ENCODE measurements at places on chromosomes 12 and 14.

DNA sequence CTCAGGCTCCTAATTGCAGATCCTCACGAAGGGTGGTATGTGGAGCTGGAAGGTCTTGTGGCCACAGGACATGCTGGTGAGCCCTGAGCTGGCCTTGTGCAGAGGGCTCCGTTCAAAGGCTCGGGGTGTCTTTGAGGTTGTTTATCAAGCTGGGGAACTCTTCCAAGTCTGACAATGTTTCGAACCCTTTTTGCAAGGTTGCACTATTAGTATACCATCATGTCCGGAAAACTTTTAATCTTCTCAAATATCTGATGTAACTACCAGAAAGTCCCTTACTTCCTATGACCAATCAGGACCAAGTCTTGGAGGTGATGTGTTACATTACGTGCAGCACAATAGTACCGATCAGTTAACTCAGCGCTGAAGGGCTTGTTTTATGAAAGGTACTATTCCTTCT lies 21.5 kb downstream of the UBR7 start:
- no peak for DNase-seq

- no peak for DNase-seq
These were observed 7.8 kb upstream of the TCHP start for GRCh38 chr12:109892165-109892715.

- DNase-seq = no peak
These were observed 398.9 kb downstream of the EGLN3 start for GRCh38 chr14:33551963-33552362.

GRCh38 chr12:121383601-121384021 lies 16.3 kb upstream of the RNF34 start:
- no peak for DNase-seq

DNA sequence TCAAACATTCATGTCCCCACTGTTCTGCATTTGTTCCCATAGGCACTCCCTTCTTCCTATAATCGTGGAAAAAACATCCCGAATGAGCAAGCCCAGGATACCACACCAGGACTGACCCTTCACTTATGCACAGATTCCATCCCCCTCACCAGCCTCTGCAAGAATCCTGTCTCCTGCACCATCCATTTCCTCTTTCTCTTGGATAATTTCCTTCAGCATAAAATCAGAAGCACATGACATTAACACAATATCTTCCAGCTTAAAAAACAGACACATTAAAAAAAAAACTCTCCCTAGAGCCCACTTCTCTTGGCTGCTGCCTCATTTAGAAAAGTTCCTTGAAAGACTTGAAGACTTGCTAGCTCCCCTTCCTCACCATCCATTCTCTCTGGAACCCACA lies 120.9 kb upstream of the CPSF6 start:
- DNase-seq = no peak

DNA sequence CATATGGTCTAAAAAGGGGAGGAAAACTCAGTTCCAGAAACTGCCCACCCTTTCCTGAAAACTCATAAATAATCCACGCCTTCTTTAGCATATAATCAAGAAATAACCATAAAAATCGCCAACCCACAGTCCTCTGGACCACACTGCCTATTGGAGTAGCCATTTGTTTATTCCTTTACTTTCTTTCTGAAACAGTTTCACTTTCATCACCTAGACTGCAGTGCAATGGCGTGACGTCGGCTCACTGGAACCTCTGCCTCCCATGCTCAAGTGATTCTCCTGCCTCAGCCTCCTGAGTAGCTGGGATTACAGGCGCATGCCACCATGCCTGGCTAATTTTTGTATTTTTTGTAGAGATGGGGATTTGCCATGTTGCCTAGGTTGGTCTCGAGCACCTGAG lies 44.2 kb downstream of the CLMN start:
- DNase-seq = no peak

GRCh38 chr12:110373425-110373824 lies 30.1 kb downstream of the ANAPC7 start:
- no peak for DNase-seq

DNA sequence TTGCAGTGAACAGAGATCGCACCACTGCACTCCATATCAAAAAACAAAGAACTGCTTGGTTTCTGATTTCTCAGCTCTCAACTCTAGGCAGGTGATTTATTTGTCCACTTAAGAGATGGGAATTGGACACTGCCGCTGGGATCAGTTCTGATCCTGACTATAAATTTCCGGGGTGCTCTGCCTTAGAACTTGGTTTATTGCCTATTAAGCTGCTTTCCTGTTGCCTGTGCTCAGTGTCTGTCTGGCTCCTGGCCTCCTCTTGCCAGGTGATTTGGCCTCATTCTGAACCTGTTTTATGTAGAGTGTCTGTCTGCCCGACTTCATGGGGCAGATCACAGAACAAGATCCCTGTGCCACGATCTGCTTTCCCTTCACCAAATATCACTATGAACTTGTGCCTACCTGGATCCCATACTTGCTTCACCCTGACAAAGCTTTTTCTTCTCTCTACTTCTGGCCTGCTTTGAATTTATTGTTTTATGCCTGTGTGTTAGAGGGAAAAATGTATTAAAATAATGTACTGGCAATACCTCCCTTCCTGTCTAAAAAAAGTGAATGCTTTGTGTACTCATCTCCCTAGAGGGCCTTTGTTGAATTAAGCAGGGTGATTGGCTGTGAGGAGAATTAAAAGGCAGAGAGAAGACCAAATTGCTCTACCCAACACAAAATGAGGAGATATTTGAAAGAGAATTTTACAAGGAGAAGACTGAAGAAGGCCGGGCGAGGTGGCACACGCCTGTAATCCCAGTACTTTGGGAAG lies 27.6 kb downstream of the CDKN1B start:
- DNase-seq = no peak

- DNase-seq = no peak
These were observed 9.9 kb downstream of the TBK1 start for GRCh38 chr12:64461634-64462414.

DNA sequence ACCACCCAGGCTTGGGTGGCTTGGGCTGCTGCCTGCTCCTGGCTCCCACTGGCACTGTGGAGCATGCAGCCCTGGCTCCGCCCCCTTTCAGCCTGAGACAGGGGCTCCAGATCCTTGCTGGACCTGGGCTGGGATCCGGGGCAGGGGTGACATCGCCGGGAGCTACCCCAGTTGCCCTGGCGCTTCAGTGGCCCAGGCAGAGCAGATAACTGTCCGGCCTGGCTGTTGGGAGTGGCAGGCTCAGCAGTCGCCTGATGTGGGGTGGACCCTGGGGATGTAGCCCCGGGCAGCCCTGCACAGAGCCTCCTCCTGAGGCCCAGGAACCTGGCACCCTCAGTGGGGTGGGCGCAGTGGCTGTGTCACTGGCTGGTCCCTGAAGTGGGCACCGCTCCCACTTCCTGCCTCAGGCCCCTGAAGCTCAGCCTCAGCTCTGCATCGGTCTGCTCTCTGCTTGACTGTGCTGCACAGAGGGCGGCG lies 57.9 kb downstream of the FUT8 start:
- DNase-seq = no peak

DNA sequence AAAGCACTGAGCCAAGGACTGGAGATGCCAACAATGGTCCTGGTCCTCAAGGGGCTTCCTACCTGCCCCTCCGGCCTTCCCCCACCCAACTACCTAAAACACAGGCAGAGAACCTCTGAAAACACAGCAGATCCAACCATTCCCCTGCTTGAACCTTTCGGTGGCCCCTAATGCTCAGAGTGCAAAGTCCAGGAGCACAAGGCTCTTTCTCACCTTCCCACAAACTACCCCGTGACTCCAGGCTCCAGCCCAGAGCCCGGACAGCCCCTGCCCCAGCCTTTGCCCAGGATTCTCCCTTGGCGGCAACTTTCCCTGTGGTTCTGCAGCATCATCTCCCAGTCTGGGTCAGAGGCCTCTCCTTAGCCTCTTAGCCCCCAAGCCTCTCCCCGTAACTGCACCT lies 1.6 kb upstream of the CD9 start:
- no peak for DNase-seq

GRCh38 chr12:95225645-95226212 lies 8.1 kb downstream of the VEZT start:
- DNase-seq = no peak

DNA sequence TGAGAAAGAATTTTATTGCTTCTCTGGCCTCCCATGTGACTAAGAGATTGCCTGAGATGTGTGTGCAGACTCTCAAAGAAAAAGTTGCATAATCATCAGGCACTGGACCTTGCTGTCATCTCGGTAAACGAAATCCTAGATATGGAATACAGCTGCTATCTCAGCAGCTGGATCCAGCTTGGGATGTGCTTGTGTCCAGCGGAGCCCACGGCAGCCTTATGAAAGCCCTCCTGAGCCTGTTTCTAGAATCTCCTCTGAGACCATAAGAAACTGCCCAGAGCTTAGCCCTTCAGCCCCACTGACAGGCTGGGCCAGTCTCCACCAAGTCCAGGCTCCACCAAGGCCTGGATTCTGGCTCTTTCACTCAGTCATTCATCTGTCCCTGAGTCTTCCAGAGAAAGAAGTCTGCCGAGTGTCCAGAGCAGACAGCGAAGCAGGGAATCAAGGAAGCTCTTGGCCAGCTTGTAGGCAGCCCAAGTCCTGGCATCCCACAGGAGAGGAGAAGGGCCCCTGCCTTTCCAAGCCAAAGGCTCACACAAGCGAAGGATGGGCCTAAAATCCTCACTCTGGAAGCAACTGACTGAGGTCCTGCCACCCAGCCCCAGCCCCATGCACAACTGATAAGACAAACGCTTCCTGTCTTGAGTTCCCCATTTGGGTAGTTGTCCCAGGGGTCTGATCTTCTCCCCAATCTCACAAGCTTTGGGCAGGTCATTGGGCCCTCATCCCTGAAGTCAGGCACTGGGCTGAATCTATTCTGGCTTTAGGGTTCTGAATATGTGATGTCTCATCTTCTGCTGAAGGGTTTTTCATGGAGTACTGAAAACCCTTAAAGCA lies 97.8 kb downstream of the SEC23A start:
- DNase-seq = no peak

- DNase-seq = no peak
These were observed 128.9 kb upstream of the SOX5 start for GRCh38 chr12:24078318-24078765.

- no peak for DNase-seq
These were observed 9.5 kb downstream of the HSP90AA1 start for GRCh38 chr14:102077382-102077709.

GRCh38 chr12:77537663-77538062 lies 293.0 kb upstream of the NAV3 start:
- no peak for DNase-seq

DNA sequence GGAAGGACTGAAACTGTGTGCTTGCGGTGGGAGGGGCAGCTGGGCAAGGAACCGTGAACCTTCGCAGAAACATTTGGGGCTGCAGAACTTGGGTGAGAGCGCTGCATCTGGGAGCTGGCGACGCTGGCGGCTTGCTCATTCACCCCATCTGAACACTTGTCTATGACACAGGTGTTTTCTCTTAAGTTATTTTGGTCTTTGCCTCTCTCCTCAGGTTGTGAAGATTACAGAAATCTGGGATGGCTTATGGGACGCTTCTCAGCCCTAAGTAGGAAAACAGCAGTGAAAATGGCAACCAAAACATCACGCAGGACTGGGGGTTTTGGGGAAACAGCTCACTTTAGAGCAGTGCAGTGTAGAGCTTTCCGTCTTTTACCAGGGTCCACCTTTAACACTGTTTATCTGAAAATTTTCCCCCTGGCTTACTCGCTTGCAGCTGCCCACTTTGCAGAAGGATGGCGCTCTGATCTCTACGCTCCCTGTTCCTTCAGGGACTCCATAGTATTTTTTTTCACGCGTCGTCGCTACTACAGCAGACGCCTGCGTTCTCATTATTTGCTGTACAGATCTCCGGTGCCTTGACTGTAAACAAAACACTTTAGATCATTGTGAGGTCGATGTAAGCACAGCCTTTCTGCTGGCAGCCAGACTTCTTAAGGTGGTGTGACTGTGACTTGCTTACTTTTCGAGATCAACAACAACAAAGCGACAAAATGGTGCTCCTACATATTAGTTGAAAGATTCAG lies 2.7 kb upstream of the CDKN1B start:
- DNase-seq = peak; percentile 34

GRCh38 chr12:124151583-124151982 lies 143.3 kb upstream of the RFLNA start:
- DNase-seq = no peak

DNA sequence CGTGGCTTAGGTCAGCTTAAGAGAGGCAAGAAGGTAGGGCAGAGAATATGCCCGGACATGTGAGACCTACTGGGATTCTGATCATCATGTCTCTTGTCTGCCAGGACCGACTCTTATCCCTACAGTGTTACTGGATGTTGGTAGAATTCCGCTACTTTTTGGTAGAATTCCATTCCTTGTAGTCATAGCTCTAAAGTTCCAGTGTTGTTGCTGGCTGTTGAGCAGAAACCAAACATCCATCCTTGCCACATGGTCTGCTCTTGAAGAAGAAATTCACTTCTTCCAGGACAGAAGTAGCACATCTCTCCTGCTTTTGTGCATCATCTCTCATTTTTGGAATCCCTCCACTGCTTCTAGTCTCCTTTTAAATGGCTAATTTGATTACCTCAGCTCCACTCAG lies 453.7 kb downstream of the RPL10L start:
- DNase-seq = no peak

GRCh38 chr12:111937429-111937828 lies 75.5 kb downstream of the TMEM116 start:
- DNase-seq = no peak

- DNase-seq = no peak
These were observed 64.2 kb upstream of the BCAT1 start for GRCh38 chr12:25013061-25013460.

DNA sequence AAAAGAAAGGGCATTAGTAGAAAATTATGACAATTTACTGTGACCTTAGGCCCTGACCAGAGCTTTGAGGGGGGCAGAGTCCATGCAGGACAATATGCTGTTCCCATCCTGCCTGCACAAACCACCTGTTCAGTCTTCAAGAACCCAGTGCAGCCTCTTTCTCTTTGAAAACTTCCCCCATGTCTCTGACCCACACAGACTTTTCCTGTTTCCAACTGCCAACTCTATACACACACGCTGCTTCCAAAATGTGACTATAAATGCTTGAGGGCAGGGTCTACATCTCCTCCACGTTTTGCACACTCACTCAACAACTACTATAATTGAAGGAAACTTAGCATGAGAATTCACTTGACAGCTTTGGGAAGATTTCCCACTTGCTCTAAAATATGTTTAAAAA lies 36.6 kb upstream of the SYCP3 start:
- DNase-seq = no peak

Measured in activated T-cell treated with anti-CD3 and anti-CD28 coated beads, Interleukin-2, amount 50 U/mL, for 4 hours (primary cell).